ENCODE measurements at places on chromosomes 3 and 15.

DNA sequence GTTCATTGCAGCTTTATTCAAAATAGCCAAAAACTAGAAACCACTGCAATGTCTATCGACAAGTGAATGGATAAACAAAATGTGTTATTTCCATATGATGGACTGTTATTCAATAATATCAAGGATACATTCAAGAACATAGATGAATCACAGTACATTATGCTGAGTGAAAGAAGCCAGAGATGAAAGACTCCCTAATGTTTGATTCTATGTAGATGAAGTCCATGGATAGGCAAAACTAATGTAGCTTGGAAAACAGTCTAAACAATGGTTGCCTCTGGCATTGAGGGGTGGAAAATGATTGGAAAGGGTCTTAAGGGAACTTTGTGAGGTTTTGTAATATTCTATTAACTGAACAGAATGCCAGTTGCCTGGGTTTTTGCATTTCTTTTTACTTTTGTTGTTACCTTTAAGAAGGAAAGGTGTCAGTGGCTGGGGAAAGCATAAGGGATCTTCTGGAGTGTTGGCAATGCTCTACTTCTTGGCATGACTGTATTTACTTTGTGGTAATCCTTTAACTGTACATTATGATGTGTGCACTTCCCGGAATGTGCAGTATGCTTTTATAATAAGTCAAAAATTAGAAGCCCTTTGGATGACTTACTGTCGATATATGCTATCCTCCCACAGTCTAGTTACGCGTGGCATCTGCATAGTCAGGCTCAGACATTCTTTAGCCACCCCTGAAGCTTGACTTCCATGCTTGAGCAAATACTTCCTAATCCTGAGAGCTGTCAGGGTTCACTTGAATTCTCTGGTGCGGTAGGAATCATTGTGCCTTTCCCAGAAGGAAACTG, 20.5 kb upstream of the ATP10A start:
- no peak for DNase-seq

GRCh38 chr3:56724676-56725075, 41.6 kb upstream of the TASOR start:
- no peak for DNase-seq

DNA sequence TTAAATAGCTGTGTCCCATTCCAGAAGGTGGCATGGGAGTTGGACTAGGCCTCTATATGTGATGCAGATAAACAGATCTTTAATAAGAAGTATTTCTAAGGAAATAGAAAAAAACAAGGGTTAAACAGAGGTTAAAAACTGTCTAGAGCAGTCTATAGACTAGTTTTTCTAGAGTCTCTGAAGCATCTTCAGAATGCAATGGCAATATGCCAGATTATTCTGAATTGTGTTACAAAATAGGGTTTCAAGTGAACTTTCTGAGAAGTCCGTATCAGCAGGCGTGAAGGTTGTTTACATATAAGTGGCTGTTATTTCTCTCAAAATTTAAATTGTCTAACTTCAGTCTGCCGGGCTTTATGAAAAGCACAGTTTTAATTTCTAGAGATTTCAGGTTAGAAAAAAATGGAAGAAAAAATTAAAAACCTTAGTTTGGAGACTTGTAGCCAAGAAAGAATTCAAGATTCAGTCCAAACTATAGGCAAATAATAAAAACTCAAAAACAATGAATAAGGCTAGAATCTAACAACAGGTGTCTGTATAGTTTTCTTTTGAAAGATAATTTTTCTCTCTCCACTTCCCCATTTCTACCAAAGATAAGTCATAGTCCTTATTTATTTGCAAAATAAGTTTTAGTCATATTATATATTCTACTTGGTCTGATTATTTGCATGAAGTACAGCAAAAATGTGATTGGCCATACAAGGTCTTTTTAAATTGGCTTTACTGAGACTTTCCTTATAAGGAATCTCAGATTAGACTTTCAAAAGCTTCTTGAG, 55.2 kb downstream of the OSTN start:
- DNase-seq, result no peak

DNA sequence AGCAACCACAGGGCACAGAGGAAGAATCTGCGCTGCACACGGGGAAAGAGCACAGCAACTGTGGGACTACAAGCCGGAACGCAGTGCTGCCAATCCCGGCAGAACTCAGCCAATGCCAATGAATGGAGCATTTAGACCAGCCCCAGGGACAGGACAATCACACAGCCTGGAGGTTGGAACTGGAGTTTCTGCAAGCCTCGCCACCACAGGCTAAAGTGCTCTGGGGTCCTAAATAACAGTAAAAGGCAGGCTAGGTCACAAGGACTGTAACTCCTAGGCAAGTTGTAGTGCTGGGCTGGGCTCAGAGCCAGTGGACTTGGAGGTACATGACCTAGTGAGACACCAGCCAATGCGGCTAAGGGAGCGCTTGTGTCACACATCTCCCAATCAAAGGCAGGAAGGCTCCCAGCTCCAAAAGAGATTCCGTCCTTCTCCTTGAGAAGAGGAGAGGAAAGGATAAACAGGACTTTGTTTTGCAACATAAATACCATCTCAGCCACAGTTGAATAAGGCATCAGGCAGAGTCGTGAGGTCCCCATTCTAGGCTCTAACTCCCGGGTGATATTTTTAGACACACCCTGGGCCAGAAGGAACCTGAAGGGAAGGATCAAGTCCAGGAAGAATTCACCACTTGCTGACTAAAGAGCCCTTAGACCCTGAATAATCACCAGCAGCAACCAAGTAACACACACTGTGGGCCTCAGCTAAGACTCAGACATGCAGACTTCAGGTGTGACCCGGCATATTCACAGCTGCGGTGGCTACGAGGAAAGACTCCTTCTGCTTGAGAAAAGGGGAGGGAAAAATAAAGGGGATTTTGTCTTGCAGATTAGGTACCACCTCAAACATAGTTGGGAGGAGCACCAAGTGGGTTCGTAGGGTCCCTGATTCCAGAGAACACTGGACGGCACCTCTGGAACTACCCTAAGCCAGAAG, 85.5 kb upstream of the XXYLT1 start:
- DNase-seq, result no peak

DNA sequence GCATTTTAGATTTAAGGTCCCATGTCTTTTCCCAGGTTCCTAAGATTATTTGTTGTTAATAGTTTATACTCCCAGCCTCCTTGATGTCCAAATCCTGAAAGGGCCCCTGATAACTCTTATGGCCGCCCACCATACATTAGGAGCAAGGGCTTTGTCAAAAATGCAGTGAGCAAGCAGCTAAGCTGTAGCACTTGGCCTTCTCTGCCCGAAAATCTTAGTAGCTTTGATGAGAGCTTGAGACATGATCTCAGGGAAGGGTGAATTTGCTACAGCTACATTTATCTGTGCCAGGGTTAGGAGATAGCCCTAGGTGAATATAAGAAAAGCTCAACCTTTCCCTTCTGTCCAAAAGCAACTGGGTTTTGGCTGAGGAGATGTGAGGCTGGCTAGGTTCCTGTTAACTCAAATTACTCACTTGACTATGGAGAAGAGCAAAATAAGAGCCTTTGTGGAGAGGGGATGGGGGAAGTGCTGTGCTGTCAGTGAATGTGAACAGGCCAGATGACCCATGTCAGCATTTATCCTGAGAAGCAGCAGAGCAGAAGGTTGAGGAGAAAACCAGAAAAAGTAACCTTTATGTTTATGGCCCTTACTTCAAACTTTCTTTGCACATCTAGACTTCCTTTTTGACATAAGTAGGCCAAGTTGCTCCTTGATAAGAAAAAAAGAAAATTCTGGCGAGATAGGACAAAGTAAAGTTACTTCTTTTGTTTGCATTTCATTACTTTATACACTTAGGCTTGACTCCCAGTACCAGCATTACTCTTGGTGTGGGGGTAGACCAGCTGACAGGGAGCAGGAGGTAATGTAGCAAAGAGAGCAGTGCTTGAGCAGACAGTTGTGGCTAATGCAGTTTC, 21.1 kb downstream of the MAPK6 start:
- no peak for DNase-seq

DNA sequence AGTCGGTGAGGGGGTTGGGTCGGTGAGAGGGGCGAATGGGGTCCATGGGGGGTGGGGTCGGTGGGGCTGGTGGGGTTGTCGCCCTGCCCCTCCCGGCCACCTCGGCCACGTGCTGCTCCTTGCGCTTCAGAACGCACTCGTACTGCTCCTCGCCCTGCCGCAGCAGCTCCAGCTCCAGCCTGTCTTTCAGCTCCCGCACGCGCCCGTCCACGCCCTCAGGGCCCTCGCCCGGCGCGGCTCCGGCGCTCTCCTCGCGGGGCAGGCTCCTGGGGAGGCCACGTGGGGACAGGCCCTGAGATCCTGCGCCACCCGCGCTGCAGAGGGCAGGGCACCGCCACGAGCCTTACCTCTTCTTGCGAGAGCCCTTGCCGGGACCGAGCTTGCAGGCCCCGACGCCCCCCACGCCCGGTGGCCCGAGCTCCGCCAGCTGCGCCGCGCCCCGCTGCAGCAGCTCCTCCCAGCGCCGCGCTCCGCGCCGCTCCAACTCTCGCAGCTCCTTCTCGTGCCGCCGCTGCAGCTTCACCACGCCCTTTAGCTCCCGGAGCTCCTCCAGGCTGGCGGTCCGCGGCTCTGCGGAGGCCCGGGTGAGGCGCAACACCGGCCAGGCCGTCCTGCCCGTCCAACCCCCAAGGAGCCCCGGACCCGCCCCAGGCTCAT, 8.2 kb upstream of the ANKRD63 start:
- no peak for DNase-seq

GRCh38 chr3:11924518-11924917, 77.8 kb upstream of the TAMM41 start:
- DNase-seq, result no peak

- no peak for DNase-seq
Observed at GRCh38 chr3:158093526-158093925, 12.7 kb downstream of the SHOX2 start.

- DNase-seq, result no peak
Observed at GRCh38 chr15:84817466-84818081, 418 bp downstream of the ALPK3 start.

DNA sequence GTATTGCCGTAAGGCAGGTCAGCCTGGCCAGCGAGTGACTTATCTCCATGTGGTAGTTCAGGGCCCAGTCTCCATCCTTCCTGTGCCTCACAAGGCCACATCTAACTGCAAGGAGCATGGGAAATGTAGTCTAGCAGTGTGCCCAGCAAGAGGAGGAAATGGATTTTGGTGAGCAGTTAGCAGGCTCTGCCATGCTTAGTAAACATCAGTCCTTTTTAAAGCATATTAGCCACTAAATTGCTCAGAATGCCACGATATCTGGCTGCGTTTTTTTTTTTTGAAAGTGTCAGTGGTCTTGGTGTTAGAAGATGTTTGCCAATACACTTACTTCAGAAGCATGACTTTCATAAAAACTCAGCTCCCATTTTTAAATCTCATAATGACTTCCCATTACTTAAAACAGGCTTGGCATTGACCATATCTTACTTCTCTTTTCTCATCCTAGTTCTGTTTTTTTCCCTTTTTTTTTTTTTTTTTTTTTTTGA, 470.2 kb upstream of the TPRG1 start:
- DNase-seq, result no peak

DNA sequence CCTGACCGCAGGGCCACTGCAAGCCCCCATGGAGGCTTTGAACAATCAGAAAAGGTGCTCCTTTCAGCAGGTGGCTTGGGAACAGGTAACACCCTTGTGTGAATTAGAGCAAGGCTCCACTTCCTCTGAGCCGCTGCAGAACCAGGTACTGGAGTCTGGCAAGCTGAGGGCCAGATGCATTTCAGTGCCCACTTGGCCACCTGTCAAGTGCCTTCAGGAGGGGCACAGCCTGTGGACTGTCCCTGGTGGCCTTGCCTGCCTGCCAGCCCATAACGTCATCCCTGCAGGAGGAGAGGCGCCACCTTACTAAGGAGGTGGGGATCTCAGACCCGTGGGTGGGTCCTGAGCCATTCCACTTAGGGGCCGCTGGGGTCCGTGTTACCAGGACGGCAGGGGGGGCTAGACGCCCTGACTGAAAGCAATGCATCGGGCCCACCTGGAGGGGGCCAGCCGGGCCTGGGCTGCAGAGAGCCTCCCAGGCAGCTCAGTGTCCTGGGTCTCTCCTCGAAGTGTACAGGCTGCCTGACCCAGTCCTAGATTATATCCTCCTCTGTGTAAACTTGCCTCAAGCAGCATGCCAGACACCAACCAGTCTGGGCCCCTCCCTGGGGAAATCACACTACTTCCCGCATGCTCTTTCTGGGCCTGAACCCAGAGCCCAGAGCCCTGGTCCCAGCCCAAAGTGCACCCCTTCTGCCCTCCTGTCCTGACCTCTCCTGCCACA, 16.1 kb downstream of the SPTBN5 start:
- no peak for DNase-seq

DNA sequence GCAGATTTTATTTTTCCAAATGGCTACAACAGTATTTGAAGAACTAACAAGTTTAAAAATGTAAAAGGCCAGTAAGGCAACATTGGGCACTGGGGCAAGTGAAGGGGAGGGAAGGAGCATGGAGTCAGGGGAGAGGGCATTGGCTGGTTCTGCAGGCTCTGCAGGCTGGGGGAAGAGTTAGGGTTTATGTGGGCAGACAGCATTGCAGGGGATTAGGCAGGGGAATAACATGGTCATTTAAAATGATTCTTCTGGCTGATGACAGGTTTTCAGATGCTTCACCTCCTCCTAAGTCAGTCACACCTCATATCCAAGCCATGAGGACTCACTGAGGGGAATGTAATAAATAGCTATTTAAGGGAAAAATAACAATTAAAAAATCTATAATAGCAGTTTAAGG, 52.6 kb downstream of the BTD start:
- DNase-seq, result no peak

DNA sequence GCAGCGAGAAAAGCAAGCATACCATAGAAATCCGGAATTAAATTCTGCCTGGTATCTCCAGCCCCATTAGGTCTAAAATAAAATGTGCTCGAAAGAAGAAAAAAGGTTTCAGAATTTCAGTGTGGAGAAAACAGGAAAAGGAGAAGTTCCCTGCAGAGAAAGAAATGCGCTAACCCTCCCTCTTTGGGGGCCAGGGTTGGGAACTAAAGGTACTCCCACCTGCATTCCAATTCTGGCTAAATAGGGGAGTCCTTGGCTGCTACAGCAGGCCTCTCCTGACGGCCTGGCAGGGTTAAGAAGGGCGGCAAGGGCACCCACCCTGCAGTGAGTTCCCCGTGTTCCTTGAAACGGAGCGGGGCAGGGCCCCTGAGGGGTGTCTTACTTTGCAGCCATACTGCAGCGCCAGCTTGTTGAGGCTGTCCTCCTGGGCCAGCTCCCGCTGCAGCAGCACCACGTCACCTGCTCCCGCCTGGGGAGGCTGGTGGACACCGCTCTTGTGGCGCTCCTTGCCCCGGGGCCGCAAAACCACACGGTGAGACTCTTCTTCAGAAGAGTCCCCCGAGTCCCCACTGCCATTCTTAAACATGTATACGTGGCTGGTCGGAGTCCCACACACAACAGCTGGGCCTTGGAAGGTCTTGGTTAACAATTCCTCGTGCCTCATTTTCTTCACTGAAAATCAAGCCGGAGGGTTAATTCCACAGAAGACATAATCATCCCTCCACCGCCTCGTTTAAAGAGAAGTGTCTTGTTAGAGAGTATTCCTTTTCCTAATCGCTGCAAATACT, 1.7 kb downstream of the LYSMD4 start:
- no peak for DNase-seq

- peak; percentile 81 for DNase-seq
Observed at GRCh38 chr3:126983276-126983652, 349 bp downstream of the PLXNA1 start.

- DNase-seq, result no peak
Observed at GRCh38 chr3:104892044-104892443, 474.7 kb upstream of the ALCAM start.

Data from D341Med (cell line).